LHCN-M2 (cell line): ENCODE measurements at places on chromosomes 7 and 10.

GRCh38 chr7:90224195-90224594 lies 12.7 kb downstream of the STEAP2 start:
- no peak for DNase-seq

- DNase-seq, result no peak
Measured at GRCh38 chr10:84654671-84655070, 326.3 kb downstream of the CCSER2 start.

- DNase-seq, result no peak
Measured at GRCh38 chr10:119100434-119101238, 3.3 kb upstream of the DENND10 start.

DNA sequence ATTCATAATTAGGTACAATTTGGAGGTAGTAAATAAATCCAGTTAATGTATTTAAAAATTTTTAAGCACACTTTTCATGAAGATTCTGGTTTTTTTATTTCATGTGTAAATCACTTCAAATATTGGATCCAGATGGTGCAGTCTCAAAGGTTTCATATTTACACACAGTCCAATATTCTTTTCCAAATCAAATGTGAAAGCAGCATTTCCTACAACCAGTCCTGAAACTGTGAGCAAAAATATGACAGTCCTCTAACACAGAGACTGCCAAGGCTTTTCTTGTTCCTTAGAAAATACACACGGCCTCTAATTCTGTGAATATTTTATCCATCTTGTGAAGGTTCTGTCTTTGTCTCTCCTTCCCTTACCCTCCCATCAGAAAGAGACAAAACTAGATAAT lies 645.9 kb downstream of the ARL4A start:
- no peak for DNase-seq
